ENCODE measurements at places on chromosomes 5 and 9.
A peak's percentile ranks its signal among the peaks of the same experiment; 100 is the strongest.

GRCh38 chr9:135552698-135553171, 6.8 kb downstream of the OBP2A start:
- no peak for DNase-seq

DNA sequence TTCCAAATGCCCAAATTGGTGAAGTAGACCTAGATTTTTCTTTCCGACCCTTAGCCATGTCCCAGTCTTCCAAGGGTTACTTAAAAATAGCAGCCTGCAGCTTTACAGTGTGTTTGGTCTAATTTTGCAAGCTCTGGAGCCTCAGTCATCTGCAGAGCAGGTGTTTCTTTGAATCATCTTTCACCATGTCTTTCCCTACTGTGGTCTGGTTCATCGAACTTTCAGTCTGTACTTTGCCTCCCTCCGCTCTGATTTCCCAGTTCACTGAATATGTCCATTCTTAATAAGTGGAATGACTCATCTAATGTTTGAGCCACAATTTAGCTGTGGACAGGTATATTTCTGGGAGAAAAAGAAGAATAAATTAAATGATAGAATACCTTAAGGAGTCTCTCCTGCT, 1060.7 kb downstream of the EFNA5 start:
- no peak for DNase-seq

DNA sequence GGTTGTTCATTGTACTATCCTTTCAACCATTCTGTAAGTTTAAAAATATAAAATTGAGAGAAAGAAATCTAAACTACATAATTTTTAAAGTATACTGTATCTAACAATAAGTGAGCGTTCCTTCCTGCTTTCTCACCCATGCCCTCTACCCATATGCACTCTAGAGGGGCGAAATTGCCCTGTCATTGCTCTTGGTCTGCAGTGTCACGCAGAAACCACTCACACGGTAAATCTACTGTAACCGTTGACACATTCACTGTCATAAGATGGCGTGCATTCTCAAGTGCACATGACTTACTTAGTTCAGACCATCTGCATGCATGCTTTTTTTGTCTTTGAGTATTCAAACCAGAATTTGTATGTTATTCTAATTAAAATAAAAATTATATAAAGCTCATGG, 55.7 kb upstream of the NIPBL start:
- DNase-seq, result peak; percentile 48

DNA sequence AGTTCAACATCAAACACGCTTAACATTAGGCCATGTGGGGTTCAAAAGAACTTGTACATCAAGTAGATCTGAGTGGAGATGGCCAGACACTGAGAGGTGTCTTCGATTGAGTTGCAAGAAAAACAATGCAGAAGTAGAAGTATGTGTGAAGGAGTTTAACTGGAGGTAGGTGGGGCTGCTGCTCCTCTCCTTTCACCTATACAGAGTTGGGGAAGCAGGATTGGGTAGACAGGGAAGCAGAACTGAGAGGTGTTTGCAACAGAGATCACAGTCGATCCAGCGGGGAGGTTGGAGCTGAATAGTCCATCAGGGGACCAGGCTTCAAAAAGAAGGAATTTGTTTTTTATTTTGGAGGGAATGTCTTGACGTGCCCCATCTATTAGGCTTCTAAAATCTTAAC, 61.7 kb upstream of the SLC27A6 start:
- DNase-seq, result no peak

- no peak for DNase-seq
Measured at GRCh38 chr5:142186857-142187594, 78.4 kb downstream of the NDFIP1 start.

DNA sequence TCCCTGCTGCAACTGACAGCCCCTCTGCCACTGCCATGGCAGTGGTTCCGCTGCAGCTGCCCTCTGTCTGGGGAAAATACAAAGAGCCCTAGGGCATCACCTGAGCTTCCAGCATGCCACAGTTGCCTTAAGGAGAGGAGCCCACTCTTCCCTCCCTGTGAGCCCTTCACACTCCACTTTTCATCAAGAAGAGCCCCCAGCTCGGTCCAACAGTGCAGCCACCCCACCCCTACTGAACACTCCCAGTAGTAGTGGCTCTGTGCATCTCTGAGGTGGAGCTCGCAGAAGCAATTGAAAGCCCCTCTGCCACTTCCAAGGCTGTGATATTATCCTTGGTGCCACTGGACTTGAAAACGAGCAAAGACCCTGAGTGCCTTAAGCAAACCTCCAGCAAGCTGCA, 696.8 kb upstream of the COX7C start:
- DNase-seq, result no peak

- no peak for DNase-seq
Measured at GRCh38 chr5:137367951-137368350, 131.2 kb downstream of the SPOCK1 start.

- DNase-seq, result no peak
Measured at GRCh38 chr9:130150779-130151382, 21.3 kb upstream of the NCS1 start.

DNA sequence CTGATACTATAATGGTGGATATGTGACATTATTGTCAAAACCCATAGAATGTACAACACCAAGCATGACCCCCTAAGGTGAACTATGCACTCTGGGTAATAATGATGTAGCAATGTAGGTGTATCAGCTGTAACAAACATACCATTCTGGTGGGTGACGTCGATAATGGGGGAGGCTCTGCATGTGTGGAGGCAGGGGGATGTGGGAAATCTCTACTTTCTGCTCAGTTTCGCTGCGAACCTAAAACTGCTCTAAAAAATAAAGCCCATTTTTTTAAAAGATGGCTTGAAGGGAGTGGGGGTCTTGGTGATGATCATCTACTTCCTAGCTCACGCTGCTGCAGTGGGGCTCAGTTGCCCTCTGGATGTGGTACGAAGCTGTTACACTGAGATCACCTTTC, 51.1 kb downstream of the RASGEF1C start:
- DNase-seq, result no peak

- no peak for DNase-seq
Measured at GRCh38 chr5:17020678-17021601, 84.9 kb upstream of the MYO10 start.

DNA sequence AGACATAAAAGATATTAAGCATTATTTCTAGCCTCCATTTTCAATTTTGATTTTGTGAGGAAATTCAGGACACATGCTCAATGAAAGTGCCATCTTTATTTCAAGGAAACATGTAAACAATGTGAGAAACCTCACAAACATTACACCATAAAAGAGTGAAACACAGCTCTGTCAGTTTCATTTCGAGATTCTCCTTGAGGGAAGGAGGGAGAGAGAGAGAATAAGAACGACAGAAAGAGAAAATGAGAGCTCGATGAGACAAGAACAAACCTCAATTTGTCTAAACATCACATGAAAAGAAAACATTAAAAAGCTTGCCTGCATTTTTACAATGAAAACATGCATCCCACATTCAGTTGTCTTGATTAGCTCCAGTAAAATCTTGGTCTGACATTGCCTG, 553.5 kb upstream of the MEF2C start:
- no peak for DNase-seq

DNA sequence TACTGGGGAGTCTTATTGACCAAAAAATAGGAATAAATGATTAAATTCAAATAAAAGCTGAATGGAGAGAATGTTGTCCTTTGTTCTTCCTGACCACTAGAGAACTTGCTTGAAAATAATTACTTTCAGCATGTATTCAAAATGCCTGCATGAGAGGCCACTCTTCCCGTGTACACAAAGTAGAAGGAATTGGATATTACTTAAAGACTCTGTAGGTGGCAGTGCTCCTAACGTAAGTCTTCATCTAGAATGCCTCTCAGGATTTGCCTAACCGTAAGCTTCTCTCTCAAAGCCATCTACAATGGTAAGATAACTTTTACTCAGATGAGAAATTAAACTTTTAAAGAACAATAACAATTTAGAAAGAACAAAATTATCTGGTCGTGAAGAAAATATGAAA, 620.0 kb upstream of the CCNG1 start:
- DNase-seq, result no peak

- DNase-seq, result no peak
Measured at GRCh38 chr9:72048850-72049249, 11.6 kb downstream of the C9orf57 start.

- no peak for DNase-seq
Measured at GRCh38 chr5:53882676-53883031, 322.2 kb downstream of the NDUFS4 start.

DNA sequence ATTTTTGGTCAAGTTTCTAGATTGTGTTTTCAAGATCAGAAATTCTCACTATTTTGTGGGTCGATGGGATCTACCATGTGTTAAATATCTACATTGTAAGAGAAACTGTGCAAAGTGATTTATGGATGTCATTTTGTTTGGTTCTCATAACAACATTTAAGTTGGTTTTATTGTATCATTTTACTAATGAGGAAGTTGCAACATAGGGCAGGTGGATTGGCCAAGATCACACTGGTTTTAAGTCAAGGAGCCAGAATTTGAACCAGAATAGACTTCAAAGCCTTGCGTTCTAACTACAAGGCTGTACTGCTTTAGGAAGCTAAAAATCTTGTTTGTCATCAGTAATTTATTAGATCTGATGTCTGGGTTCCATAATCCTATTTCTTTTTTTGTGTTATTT, 23.4 kb downstream of the SH3TC2 start:
- DNase-seq, result peak; percentile 45

DNA sequence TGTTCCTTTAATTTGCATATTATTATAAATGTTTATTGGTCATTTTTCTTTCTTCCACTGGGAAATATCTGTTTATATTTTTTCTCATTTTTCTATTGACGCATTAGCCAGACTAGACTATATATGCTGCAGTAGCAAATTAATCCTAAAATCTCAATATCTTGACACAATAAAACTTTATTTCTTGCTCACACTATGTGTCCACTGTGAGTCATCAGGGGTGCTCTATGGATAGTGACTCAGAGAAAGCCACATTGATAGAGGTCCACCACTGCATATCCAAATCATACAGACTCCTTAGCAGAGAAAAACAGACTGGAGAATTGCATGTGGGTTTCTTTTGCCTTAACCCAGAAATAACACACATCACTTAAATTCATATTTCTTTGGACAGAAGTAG, 20.8 kb downstream of the OR1L3 start:
- DNase-seq, result no peak

- no peak for DNase-seq
Measured at GRCh38 chr5:112077180-112077579, 320.2 kb upstream of the NREP start.

- DNase-seq, result no peak
Measured at GRCh38 chr9:38003230-38003629, 65.8 kb downstream of the SHB start.

DNA sequence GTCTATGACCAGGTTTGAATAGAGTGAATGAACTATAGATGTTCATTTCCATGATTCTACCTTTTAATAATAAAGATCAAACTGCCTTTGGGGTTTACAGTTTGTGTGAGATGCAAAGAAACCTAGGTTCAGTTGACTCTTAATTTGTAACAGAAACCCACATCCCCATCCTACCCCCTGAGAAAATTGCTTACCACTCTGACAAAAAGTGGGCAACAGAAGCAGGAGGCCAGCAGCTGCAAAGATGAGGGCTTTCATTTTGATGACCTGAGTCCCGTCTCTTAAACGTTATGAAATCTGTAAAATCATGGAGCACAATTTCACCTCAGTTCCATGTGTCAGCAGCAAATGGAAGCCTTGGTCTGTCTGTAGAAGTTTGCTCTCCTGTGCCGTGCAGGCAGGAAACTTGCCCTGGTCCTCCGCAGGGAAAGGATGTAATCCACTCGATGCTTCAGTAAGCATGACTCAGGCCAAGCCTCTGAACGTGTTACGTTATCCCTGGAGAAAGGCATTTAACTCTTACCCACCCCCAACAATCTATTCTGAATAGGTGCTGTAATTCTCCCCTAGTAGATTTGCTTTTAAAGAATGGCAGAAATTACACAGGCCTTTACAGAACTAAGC, at the start of gene F2RL2:
F2RL2 (minus strand) TSS at position 431 of the 624 bp plus-strand sequence; CDS start at position 258, 173 bp downstream.
- DNase-seq, result no peak

DNA sequence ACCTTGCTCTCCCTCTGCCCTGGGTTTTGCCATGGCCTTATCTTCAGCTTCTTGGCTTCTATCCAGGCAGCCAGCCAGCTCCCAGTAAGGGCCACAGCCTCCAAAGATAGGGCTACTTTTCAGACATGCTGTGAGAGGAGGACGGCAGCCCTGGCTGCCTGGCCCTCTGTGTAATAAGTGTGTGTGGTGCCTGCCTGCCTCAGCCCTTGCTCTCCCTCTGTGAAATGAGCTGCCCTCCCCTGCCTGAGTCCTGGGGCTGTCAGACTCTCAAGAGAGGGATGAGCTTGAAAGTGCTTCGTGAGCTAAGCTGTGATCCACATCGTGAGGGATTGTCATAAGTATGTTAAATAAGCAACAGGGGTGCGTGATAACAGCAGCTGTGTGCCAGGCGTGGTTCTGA, 8.1 kb downstream of the NDST1 start:
- DNase-seq, result no peak

GRCh38 chr5:148020257-148020988, 43.4 kb upstream of the SPINK5 start:
- DNase-seq, result no peak

- no peak for DNase-seq
Measured at GRCh38 chr5:133387091-133387490, 225.2 kb downstream of the FSTL4 start.

- no peak for DNase-seq
Measured at GRCh38 chr5:51958473-51958872, 575.2 kb downstream of the ISL1 start.

GRCh38 chr5:2482778-2483177, 268.7 kb downstream of the IRX2 start:
- DNase-seq, result no peak

DNA sequence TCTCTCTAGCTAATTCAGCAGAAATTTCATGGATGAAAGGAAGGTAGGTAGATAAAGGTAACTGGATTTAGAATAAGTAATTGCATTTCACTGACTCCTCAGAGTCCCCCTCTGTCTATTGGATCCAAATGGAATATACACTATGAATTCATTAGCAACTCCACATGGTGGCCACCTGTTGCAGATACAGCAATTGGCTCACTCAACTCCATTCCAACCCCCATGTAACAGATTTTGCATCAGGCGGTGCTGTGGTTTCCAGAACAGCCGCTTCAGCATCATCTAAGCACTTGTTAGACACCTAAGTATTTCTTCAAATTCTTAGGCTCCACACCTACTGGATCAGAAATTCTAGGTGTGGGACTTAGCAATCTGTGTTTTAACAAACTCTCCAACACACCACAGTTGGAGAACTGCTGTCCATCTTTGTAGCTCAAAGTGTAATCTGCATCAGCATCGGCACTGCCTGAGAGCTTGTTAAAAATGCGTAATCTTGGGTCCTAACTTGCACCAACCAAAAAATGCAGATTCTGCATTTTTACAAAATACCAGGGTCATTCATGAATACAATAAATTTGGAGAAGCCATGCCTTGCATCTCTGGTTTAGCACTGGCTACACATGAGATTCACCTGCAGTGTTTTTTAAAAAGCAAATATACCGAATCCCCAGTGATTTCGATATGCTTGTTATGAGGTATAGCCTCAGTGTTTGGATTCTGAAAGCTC, 413.8 kb upstream of the CD180 start:
- no peak for DNase-seq

- DNase-seq, result peak; percentile 89
Measured at GRCh38 chr5:157511651-157512644, 51.9 kb downstream of the NIPAL4 start.

- DNase-seq, result peak; percentile 86
Measured at GRCh38 chr9:4939118-4939561, 45.9 kb upstream of the JAK2 start.

GRCh38 chr9:3458806-3459475, 66.9 kb downstream of the RFX3 start:
- no peak for DNase-seq

- DNase-seq, result no peak
Measured at GRCh38 chr5:102453716-102454115, 45.1 kb downstream of the SLCO6A1 start.

GRCh38 chr5:95027151-95027721, 257.7 kb downstream of the MCTP1 start:
- peak; percentile 58 for DNase-seq

Data from suppressor macrophage (primary cell).